ENCODE measurements at places on chromosomes 2 and 18.

- DNase-seq = no peak
Measured at GRCh38 chr2:207482630-207483029, 47.1 kb upstream of the CREB1 start.

DNA sequence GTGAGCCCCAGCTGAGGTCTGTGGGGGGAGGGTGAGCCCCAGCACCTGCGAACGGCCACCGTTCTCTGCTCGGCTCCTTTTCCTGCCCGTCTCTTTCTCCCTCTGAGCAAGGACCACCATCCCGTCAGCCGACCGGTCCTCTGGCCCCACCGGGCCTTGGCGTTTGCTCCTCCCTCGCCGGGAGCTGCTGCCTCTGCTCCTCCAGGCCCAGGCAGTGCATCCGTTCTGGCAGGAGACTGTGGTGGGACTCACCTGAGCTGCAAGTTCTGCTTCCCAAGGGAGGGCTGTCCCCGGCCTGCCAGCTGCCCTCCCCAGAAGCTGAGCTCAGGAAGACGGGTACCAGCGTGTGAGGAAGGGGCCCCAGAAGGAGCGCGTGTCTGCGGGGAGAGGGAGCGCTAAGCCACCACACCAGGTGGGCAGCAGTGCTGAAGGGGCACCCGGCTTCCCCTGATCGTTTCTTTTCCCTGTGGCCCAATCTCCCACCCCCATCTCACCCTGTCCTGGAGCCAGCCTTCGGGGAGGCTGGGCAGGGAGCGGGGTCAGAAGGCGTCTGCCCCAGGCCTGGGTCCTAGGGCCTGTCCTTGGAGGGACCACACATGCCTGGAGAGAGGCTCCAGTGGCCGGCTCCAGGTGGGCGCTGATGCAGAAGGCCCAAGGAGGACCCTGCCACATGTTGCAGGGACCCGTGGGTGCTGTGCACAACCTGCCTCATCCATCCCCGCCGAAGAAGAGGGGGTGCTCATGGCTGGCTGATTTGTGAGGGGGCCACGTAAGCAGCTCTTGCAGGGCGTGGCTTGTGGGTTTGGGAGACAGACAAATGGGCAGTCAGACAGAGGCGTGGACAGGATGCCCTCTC lies 2.5 kb upstream of the RTP5 start:
- DNase-seq = no peak

GRCh38 chr2:109542384-109542783 lies 71.4 kb downstream of the SEPTIN10 start:
- DNase-seq = no peak

- DNase-seq = no peak
Measured at GRCh38 chr18:48799724-48800315, 150.9 kb downstream of the SMAD7 start.

All from muscle of back (tissue), 13 donors.